Activated CD4-positive, alpha-beta T cell treated with anti-CD3 and anti-CD28 coated beads, Interleukin-2, amount 50 U/mL, for 1 hour (primary cell): ENCODE measurements at places on chromosomes 11 and 22.

DNA sequence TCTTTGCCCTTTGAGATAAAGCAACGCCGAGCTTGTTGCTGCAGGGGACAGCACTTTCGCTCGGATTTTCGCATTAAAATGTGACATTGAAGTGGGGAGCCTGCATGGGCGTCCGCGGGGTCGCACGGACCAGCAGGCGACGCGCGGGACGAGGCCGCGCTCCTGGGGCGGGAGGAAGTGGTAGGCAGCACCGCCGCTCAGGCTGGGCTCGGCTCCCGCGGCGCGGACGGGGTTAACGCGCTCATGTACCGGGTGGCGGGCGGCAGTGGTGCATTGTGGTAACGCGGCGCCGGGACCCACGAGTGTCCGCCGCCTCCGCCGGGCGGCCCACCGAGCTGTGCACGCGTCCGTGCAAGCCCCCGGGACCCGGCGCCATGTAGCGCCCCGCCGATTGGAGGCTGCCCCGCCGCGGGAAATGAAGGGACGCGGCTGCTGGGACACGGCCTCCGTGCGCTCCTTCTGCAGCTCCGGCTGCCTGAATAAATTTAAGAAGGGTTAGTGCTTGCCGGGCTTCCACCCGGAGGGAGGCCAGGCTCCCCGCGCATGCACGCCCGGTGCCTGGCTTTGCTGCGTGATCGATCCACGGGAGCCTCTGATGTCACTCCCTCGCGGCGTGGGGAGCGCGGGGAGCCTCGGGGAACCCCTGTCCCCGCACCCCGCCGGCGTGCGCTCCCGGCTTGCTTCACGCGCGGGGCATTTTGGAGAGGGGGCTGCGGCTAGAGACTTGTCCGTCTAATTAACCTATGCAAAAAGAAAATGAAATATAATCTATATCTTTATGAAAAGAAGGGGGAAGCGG is 127.7 kb downstream of the OSBP2 start:
- no peak for DNase-seq

DNA sequence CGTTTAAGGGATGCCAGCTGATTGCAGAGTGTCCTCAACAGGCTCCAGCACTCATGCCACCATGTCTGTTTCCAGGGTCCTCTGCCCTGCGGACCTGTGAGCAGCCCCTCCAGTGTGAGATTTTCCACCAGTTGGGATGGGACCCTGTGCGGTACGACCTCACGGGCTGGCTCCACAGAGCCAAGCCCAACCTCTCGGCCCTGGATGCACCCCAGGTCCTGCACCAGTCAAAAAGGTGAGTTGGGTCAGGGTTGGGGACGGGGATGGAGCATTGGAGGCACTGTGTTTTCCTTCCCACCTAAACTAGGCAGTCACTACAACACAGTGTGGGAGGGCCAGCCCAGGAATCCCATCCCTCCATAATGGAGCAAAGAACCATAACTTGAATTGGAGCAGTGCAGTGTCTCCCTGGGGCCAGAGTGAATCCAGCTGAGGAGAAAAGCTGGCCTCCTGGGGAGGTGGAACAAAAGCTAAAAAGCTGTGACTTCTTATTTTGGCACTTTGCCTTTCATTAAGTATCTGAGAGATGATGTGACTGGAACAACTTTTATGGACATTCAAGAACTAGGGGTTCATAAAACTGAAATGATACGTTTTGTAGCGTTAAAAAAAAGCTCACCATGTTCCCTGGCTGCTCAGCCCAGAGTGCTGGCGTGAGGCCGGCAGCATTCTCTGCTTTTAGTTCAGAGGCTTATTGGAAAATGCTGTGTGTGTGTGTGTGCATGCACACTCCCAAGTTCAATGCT is 101.8 kb downstream of the MYO18B start:
- no peak for DNase-seq

- no peak for DNase-seq
Measured at GRCh38 chr22:43255299-43255698, 68.4 kb upstream of the TTLL12 start.

GRCh38 chr11:132187814-132188213 is 817.4 kb downstream of the NTM start:
- no peak for DNase-seq

GRCh38 chr11:55852141-55852540 is 13.6 kb downstream of the OR5D16 start:
- no peak for DNase-seq

GRCh38 chr11:971731-972365 is 46.2 kb downstream of the AP2A2 start:
- no peak for DNase-seq

DNA sequence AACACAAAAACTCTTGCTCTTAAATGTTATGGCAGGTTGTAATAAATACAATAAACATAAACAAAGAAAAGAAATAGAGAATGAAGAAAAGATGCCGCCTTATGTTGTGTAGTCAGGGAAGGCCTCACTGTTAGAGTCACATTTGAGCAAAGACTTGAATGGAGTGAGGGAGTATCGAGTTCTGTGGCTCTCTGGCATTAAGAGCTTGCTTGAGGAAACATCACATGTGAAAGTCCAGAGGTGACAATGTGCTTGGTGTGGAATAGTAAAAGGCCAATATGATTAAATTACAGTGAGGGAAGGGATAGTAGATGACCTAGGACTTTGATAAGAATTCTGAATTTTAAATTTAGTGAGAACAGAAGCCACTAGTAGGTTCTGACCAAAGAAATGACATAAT is 139.4 kb downstream of the ATG16L2 start:
- no peak for DNase-seq

DNA sequence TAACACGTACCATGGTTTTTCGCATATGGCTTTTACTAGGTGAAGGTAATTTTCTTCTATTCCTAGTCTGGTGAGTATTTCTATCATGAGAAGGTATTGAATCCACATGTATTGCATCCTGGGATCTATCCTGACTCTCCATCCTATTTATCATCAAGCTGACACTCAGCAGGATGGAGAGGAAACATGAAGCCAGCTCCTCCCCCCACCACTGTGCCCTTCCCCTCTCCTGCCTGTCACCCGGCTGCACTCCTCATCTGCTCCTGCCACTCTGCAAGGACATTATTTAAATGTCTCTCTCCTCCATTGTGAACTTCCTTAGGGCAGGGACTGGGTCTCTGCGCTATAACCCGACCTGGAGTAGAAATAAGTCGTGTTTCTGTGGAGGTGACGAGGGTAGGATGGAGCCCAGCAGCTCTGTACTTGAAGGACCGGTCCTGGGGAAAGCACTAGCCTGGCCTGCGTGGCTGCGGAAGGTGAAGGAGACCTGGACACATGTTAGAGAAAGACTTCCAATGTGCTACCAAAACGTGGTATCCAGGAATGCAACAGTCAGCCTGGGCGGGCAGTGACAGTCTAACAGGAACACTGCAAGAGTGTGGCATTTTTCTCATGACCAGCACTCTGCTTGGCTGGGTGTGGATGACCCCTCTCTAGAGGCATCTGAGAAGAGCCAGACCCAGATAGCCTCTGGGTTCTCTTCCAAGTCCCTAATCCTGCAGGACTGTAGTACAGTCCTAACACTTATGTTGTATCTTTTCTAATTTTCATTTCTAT is 111.2 kb downstream of the MICAL3 start:
- no peak for DNase-seq

GRCh38 chr11:46387456-46387855 is 4.1 kb downstream of the CHRM4 start:
- no peak for DNase-seq
